ENCODE measurements at places on chromosomes 6 and 20. TPM values are rescaled to one million over a fixed set of nuclear protein-coding genes. Genes with fewer than 3 reads are reported as not detected.

The ULBP2 gene
- 0.55 TPM for polyA plus RNA-seq

The NHLRC1 gene
- 4.0 TPM for polyA plus RNA-seq

GRCh38 chr6:39961178-39961577 lies 26.9 kb upstream of the MOCS1 start:
- no peak for DNase-seq

DNA sequence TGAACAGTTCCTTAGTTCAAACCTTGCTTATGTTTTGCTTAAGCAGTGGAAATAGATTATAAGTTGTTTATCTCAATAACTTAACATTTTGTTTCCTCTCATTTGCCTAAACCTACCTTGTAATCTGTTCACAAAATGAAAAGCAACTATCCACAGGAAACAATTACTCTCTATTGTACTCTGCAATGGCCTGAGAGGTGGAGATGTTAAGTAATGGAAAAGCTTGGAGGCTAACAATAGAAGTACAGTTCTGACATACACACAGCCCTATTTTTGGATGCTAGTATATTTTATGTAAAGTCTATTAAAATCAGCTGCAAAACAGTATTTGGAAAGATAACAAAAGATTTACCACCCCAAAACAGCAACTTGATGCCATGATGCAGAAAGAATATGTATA lies 82.1 kb downstream of the TINAG start:
- no peak for DNase-seq

- DNase-seq = no peak
Observed at GRCh38 chr20:37526839-37527637, 638 bp downstream of the BLCAP start.

GRCh38 chr20:57735831-57736737 lies 26.3 kb upstream of the PMEPA1 start:
- DNase-seq = no peak

- no peak for DNase-seq
Observed at GRCh38 chr20:57410924-57411323, 19.7 kb downstream of the RBM38 start.
